ENCODE measurements at places on chromosomes 2 and 18.

DNA sequence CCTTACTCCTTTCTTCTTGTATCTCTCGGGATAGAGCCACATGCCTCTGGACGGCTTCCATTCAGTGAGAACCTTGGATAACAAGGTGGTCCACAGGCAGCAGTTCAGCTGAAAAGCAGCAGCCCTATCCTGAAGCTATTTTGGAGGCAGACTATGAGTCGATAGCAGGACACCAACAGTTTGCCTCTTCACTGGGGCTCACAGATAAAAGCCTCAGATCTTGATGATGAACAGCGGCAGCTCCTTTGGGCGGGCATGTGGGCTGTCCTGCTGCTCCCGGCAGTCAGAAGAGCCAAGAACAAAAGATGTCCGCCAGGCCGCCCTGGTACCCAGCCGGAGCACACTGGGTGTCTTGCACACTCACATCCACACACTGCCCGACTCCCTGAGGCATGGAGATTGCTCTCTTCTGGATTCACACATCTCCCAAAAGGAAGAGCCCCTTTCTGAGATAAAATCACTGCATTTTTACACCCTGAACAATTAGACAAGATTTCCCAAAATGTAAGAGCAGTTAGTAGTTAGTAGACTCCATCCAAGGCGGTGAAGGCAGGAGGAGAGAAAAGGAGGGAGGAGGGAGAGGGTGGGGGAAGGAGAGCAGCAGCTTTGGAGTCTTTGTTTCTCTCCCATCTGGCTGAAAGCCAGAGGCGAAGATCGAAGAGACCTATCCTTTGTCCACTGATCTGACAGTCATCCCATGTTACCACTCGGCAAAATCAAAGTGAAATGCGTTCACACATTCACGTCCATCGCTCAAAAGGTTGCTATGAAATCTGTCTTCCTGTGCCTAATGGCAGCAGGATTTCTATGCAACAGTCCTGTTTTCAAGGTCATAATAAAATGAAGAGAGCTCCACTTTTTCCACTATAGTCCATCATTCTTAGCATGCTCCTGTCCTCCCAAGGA, 90.1 kb upstream of the KLF7 start:
- DNase-seq = no peak

DNA sequence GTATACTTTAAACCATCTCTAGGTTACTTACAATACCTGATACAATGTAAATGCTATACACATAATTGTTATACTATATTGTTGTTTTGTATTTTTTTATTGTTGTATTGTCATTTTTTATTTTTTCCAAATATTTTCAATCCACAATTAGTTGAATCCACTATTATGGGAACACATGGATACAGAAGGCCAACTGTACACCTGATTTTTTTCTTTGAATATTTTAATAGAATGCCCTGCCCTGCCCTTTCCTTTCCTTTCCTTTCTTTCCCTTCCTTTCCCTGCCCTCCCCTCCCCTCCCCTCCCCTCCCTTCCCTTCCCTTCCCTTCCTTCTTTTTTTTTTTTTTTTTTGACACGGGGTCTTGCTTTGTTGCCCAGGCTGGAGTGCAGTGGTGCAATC, 120.2 kb downstream of the SLC4A3 start:
- DNase-seq = no peak

DNA sequence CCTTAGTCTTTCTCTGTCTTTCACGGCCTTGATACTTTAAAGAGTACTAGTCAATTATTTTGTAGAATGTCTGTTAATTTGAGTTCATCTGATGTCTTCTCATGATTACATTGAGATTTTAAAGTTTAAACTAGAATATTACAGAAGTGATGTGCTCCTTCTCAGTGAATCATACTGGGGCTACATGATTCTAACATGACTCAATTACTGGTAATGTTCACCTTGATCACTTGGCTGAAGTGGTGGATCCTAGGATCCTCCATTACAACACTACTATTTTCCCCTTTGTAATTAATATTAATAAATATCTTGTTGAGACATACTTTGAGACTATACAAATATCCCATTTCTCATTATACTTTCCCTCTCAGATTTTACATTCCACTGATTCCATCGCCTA, 148.5 kb downstream of the CAMKMT start:
- DNase-seq = no peak

DNA sequence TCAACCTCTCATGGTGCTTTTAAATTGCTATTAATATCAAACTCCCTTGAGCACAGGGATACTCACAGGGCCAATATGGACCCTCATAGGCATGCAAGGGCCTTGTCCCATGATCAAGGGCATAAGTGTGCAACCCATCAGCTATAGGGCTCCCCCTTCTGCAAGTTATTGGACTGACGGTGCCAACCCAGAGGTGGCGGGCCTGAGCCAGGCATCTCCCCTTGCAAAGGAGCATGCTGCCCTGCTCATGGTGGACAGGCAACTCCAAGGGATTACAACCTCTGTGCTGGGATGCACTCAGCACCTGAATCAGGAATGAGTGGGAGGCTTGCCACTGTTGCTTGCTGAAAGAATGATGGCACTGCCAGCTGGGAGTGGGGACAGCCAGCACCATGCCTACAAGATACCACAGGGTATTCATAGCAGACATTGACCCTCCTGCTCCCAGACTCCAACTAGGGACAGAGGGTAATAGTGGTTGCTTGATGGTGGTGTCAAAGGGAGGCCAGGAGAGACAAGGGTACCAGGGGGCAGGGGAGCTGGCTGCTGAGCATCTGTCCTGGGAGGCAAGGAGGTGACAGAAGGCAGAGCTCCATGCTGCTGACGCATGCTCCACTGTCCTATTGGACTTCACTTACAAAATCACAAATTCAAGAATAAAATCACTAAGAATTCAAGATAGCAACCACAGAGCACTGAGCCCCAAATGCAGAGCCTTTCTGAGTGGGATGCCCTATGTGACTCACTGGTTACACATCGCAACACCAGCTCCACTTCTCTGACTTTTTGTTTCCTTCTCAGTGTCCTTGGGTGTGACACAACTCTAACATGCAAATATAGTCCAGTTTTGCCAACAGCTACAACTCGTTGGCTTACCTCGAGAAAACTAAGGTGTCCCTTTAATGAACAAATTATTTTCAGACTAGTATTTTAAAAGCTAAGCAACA, 157.1 kb upstream of the CCDC150 start:
- DNase-seq = no peak

GRCh38 chr18:1361936-1362335, 457.3 kb downstream of the ADCYAP1 start:
- no peak for DNase-seq

DNA sequence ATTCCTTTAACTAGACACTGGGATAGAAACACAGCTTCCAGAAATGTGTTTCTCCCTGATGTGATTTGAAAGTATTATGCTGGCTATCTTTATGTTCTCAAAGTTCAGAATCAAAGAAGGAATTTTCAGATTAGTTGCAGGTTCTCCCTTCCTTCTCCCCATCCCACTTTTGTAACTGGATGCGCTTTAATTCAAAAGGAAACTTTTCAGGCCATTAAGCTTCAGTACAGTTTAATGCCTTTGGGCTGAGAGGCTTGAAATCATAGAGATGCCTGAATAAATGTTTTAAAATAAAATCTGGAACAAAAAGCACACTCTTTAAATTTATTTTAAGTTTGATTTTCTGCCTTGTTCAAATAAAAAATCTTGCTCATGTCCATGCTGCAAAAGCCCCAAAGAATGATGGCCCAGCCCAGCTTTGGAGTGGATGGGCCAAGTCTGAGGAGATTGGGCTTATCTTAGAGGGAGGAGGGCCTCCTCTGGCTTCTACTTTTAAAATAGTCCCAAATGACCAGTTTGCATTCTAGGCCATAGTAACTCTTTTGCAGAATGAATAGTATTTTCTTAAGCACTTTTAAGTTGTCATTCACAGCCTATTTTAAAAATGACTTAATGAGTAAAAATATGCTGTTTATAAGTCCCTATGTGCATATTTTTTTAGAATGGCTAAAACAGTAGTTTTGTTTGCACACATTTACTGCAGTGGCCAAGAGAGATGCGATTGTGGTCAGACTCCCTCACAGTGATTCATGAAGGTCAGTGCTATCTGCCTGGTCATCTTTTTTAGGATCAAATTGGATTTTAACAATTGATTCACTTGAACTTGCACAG, 129.2 kb downstream of the MTX2 start:
- DNase-seq = no peak

Measured in left renal cortex interstitium (tissue), 4 donors.